ENCODE measurements at places on chromosomes 3 and 15. TPM values are rescaled to one million over a fixed set of nuclear protein-coding genes. Genes with fewer than 3 reads are reported as not detected.

DNA sequence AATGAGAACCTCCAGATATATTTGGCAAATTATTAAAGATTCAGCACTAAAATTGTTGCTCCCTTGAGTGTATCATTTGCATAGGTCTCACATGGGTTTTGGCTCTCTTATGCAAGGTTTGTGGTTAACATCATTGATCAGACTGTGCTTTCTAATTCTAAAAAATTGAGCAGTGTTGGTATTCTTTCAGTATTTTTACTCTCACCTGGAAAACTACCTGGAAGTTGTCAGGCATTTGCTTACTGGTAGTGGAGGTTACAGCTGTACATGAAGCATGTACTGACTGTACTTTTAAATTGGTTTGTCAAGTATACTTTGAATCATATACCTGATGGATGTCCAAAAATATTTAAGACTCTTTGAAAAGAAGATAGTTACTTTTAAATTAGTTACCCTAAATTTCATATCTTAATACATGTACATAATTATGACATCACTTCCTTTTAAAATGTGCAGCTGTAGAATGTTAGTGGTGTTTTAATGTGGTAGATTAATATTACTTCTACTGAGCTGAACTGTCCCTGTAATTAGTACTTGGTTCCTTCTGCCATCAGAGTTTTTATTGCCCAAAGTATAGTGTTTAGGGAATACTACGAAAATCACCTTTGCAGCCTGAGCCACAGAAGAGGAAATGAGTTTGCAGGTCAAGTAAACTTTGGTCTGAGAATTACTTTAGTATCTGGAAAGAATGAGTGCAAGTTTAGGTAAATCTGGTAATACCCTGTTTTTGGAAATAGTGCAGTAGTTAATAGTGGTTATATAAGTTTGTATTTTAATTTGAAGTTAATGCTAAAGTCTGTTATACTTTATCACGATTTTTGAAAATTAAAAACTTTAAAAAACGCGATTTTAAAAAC, 2.8 kb downstream of the CHD2 start:
- peaks cover 7% of the 10 kb centered on the region for H3K27me3 ChIP-seq
- peak overlapping the region; percentile 97 for H3K4me3 ChIP-seq
- H3K4me1 ChIP-seq: peaks cover 34% of the 10 kb centered on the region
- H3K36me3 ChIP-seq: peaks cover 45% of the 10 kb centered on the region
- H3K27ac ChIP-seq: peak overlapping the region; percentile 100
- no peak for DNase-seq

GRCh38 chr3:46926039-46926438, 48.5 kb downstream of the PTH1R start:
- peak overlapping the region; percentile 83 for H3K27ac ChIP-seq
- H3K27me3 ChIP-seq: no peaks in the 10 kb centered on the region
- H3K36me3 ChIP-seq: peaks cover 18% of the 10 kb centered on the region
- H3K4me1 ChIP-seq: peaks cover 12% of the 10 kb centered on the region
- no peak for DNase-seq

DNA sequence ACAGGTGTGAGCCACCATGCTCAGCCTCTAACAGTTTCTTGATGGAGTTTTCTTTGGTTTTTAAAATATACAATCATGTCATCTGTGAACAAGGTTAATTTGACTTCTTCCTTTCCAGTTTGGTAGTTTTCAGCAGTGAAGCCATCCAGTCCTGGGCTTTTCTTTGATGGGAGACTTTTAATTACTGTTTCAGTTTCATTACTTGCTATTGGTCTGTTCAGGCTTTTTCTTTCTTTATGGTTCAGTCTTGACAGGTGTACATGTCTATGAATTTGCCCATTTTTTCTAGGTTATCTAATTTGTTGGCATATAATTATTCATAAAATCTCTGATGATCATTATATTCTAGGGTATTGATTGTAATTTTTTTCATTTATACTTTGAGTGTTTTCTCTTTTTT, 36.8 kb downstream of the PFN2 start:
- no peak for DNase-seq
- H3K4me1 ChIP-seq: no peaks in the 10 kb centered on the region
- H3K27me3 ChIP-seq: no peaks in the 10 kb centered on the region

- no peaks in the 10 kb centered on the region for H3K4me1 ChIP-seq
- H3K27me3 ChIP-seq: no peaks in the 10 kb centered on the region
- H3K27ac ChIP-seq: peak overlapping the region; percentile 72
- peaks cover 6% of the 10 kb centered on the region for H3K36me3 ChIP-seq
Measured at GRCh38 chr15:78930577-78931388, 14.1 kb downstream of the CTSH start.

DNA sequence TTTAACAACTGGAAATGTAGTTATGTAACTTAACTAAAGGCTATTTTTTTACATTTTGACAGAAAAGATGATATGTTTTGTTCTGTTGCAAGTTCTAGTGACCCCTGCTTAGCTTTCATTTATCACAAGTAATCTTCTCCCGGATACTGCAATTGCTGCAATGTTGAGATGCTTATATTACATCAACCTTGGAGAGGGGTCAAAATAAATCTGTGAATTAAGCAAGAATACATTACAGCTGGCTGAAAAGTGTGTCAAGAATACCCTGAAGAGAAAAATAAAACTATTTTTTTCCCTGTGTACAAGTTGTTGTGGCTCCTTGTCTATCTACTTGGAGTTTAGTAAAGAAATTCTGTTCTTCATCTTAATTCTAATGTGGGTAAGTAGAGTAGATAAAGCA, 232.1 kb upstream of the GOLIM4 start:
- H3K4me3 ChIP-seq: no peak overlapping the region
- peaks cover 6% of the 10 kb centered on the region for H3K4me1 ChIP-seq
- no peaks in the 10 kb centered on the region for H3K36me3 ChIP-seq
- no peak overlapping the region for H3K27ac ChIP-seq
- no peaks in the 10 kb centered on the region for H3K27me3 ChIP-seq
- no peak for DNase-seq

GRCh38 chr3:134613006-134613520, 37.8 kb downstream of the KY start:
- peaks cover 11% of the 10 kb centered on the region for H3K27me3 ChIP-seq
- H3K27ac ChIP-seq: no peak overlapping the region
- no peaks in the 10 kb centered on the region for H3K4me1 ChIP-seq
- DNase-seq: no peak

GRCh38 chr3:10753964-10754363, 62.1 kb upstream of the SLC6A11 start:
- H3K4me1 ChIP-seq: no peaks in the 10 kb centered on the region
- peak; percentile 84 for DNase-seq
- H3K27me3 ChIP-seq: peaks cover 52% of the 10 kb centered on the region
- no peak overlapping the region for H3K27ac ChIP-seq

DNA sequence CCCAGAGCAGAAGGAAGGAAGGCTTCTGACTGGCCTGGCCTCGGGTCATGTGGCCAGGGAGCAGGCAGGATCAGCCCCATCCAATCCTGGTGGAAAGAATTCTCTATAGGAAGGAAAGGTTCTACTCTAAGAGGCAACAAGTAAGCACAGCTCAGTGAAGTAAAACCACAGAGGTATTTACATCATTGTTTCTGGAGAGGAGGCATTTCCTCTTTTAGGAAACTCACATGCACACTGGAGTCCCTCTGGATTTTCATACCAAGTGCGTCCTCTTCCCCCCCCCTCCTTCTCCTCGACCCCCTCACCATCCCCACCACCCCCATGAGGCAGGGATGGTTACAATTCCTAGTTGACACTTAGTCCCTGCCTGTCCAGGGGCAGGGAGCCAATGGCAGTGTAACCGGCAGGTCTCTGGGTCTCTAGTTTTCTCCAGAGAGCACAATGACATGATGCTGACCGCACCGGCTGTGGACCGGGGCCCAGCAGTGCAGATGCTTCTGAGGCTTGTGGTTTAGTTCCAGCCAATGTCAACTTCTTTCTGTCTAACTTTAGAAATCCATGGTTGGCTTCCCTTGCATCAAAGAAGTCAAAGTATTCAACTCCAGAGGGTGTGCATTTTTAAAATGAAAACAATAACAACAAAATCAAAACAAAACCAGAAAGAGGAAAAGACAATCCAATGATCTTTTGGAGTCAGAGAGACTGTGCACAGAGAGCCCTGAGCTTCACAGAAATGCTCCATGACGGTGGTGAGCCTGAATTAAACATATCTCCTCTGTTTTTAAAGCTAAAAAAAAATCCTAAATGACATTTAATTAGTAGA, 230.3 kb upstream of the TLE3 start:
- H3K36me3 ChIP-seq: no peaks in the 10 kb centered on the region
- DNase-seq: no peak
- H3K27ac ChIP-seq: no peak overlapping the region
- H3K4me3 ChIP-seq: no peak overlapping the region

GRCh38 chr15:27585041-27585640, 514.0 kb downstream of the OCA2 start:
- H3K4me1 ChIP-seq: no peaks in the 10 kb centered on the region
- peaks cover 35% of the 10 kb centered on the region for H3K27me3 ChIP-seq
- no peaks in the 10 kb centered on the region for H3K36me3 ChIP-seq
- no peak overlapping the region for H3K4me3 ChIP-seq

GRCh38 chr15:59838900-59839299, 149.8 kb upstream of the BNIP2 start:
- H3K36me3 ChIP-seq: no peaks in the 10 kb centered on the region
- H3K27ac ChIP-seq: no peak overlapping the region
- no peak for DNase-seq
- H3K4me1 ChIP-seq: peaks cover 7% of the 10 kb centered on the region
- no peak overlapping the region for H3K4me3 ChIP-seq

GRCh38 chr3:132386259-132386658, 31.0 kb upstream of the DNAJC13 start:
- no peak overlapping the region for H3K4me3 ChIP-seq
- H3K27ac ChIP-seq: no peak overlapping the region
- H3K27me3 ChIP-seq: peaks cover 8% of the 10 kb centered on the region
- no peaks in the 10 kb centered on the region for H3K36me3 ChIP-seq
- no peak for DNase-seq

DNA sequence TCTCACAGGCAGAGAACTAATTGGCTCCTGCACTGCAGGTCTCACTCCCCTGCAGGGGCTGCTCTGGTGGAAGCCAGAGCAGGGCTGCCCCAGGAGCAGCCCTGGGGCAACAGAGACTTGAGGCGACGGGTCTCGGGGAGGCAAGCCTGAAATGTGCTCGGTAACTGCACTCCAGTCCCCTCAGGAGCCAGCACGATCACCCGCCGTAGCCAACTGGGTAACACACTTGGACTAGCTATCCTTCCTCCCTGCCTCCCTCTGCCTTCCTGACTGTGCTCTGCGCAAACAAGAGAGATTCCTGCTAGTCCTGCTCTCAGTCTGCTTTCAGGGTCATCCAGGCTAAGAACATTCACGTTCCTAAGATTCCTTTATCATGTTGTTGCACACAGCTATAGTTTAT, 140.7 kb upstream of the NSMCE3 start:
- no peaks in the 10 kb centered on the region for H3K4me1 ChIP-seq
- DNase-seq: no peak
- H3K27ac ChIP-seq: peak overlapping the region; percentile 21
- no peak overlapping the region for H3K4me3 ChIP-seq
- H3K27me3 ChIP-seq: peaks cover 3% of the 10 kb centered on the region

- H3K27ac ChIP-seq: no peak overlapping the region
- no peak overlapping the region for H3K4me3 ChIP-seq
- DNase-seq: no peak
- no peaks in the 10 kb centered on the region for H3K36me3 ChIP-seq
- H3K27me3 ChIP-seq: no peaks in the 10 kb centered on the region
Measured at GRCh38 chr3:101270149-101270548, 50.2 kb downstream of the IMPG2 start.

DNA sequence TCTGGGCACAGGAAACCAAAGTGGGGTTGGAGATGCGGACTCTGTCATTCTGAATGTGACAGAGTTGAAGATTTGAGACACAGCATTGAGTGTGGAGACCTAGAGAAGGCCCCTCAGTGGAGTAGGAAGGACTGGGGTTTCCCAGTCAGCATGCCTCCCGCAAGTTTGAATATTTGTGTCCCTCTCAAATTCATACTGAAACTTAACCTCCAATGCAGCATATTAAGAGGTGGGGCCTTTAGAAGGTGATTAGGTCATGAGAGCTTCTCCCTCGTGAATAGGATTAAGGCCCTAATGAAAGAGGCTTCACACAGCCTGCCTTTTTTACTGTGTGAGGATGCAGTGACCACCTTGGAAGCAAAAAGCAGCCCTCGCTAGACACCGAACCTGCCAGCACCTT, 8.0 kb downstream of the HDDC3 start:
- no peaks in the 10 kb centered on the region for H3K4me1 ChIP-seq
- H3K36me3 ChIP-seq: peaks cover 5% of the 10 kb centered on the region
- no peak overlapping the region for H3K4me3 ChIP-seq
- H3K27me3 ChIP-seq: no peaks in the 10 kb centered on the region
- H3K27ac ChIP-seq: no peak overlapping the region

DNA sequence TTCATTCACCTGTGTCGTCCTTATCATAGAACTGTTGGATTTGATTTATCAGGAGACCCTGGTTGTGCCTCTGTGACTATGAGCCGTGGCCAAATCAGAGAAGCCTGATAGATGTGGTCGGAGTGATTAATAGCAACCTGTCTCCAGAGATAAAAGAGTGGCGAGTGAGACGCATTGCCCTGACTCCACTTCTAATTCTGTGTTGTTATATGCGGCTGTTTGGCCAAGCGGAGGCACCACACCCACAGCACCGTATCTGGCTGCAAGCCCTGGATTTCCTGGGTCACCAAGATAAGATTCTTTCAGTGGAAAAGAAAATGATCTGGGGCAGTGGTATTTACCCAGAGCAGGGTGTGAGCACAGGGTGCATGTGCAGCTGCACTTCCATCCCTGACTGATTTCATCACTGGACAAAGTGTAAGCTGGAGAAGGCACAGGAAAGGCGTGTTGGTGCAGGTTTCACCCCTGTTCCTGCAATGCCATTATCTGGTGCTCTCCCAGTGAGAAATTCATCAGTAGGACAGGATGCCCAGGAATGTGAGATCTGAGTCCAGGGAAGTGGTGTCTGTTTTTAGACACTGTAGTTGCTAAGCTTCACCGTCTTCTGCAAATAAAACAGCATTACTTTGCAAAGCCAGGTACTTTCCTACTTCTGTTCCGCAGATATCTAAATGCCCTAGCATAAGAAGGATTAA, 84.6 kb downstream of the CD47 start:
- H3K36me3 ChIP-seq: no peaks in the 10 kb centered on the region
- peaks cover 13% of the 10 kb centered on the region for H3K4me1 ChIP-seq
- peak overlapping the region; percentile 76 for H3K4me3 ChIP-seq
- no peak for DNase-seq

GRCh38 chr3:85255949-85256348, 297.2 kb downstream of the CADM2 start:
- H3K36me3 ChIP-seq: no peaks in the 10 kb centered on the region
- no peak overlapping the region for H3K4me3 ChIP-seq
- H3K27ac ChIP-seq: no peak overlapping the region
- DNase-seq: no peak

GRCh38 chr3:12681089-12681942, 17.4 kb upstream of the RAF1 start:
- DNase-seq: no peak
- H3K36me3 ChIP-seq: no peaks in the 10 kb centered on the region
- H3K4me3 ChIP-seq: no peak overlapping the region
- H3K4me1 ChIP-seq: peaks cover 4% of the 10 kb centered on the region
- no peaks in the 10 kb centered on the region for H3K27me3 ChIP-seq

GRCh38 chr15:94793207-94793606, 561.8 kb downstream of the MCTP2 start:
- H3K4me3 ChIP-seq: no peak overlapping the region
- H3K4me1 ChIP-seq: peaks cover 8% of the 10 kb centered on the region
- H3K27ac ChIP-seq: no peak overlapping the region

The DNAJC13 gene
- 30.8 TPM for total RNA-seq

The TNFSF10 gene
- total RNA-seq: 48.1 TPM

The SLC15A2 gene
- 3.4 TPM for total RNA-seq

The GPR149 gene
- total RNA-seq: 0.14 TPM

The POTEB gene
- total RNA-seq: not detected

The ATP13A4 gene
- 10.2 TPM for total RNA-seq

The MCF2L2 gene
- total RNA-seq: 2.7 TPM

The SYNM gene
- 2.2 TPM for total RNA-seq

The SAMD7 gene
- total RNA-seq: not detected

The CCR9 gene
- not detected for total RNA-seq

The FBXL2 gene
- total RNA-seq: 21.6 TPM
